Astrocyte of the spinal cord (primary cell): ENCODE measurements at places on chromosomes 2 and 18.

DNA sequence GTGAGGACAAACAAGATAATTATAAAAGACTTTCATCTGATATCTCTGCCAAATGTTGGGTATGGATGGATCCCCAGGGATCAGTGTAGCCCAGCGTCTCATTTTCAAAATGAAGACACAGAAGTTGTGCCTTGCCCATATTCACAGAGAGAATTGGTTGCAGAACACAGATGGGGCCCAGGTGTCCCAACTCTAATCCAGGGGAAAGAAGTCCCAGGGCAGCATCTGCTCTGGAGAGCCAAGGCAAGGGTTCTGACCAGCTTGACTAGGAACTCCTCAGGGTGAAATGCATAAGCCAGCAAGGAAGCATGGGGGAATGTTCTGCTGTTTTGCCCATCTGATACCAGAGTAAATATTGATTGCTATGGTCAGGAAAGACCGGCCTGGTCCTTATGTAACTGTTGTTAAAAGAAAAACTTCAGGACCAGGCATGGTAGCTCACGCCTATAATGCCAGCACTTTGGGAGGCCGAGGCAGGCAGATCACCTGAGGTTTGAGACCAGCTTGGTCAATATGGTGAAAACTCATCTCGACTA, 68.7 kb upstream of the CABLES1 start:
- DNase-seq: no peak

DNA sequence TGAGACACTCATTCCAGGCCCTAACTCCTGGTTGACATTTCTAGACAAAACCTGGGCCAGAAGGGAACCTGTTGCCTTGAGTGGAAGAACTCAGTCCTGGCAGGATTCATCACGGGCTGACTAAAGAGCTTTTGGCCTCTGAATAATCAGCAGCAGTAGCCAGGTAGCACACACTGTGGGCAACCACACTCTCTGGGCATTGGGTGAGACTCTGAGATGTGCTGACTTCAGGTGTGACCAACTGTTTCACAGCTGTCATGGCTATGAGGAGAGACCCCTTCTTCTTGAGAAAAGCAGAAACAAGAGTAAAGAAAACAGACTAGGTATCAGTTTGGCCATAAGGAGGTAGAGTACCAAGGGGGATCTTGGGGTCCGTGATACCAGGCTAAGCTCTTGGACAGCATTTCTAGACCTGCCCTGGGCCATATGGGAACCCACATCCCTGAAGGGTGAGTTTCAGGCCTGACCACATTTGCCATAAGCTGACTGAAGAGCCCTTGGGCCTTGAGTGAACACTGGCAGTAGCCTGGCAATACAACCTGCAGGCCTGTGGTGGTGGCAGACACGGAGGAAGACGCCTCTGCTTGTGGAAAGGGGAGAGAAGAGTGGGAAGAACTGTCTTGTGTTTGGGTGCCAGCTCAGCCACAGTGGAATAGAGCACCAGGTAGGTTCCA, 230.9 kb downstream of the DLGAP1 start:
- DNase-seq: no peak

DNA sequence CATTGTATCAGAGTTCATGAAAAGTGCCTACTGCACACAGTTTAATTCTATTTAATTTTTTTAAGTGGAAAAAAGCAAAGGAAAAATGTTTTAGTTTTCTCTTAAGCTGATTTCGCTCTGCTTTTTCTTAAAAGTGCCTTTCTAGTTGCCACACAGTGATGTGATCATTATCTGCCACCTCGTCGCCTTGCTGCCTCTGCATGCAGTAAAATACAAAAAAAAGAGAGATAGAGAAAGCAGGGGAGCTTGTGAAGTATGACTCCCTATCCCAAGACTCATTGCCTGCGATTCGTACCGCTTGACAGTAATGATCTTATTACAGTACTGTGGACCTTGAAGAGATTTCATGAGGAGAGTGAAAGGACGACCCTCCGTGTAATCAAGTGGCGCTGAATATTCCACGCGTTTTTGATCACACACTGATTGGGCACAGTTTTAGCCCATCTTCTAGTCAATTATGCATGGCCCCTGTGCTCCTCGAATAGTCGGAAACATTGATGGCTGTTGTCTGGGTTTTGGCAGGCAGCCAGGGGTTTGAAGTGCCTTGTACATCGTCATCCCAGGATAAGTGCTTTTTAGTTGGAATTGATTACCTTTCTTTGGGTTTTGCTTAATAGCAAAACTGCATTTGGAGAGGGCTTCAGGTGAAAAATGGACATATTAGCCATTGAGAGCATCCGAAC, 188.3 kb downstream of the GBX2 start:
- DNase-seq: no peak

DNA sequence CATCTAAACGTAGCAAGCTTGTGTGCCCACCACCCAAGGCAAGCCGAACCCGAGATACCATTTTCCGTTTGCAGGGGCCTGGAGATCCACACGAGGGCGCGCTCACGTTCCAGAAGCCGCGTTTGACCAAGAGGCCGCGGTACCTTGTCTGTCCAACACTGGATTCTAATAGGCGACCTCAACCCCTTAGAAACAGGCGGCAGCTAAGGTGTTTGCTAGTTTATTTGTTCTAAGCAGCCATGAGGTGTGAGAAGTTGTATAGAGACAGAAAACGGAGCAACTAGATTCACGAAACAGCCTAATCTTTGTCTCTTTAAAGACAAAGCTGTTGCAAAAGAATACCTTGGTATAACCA, 4.2 kb downstream of the HOXD11 start:
- DNase-seq: peak; percentile 62
